ENCODE measurements at places on chromosomes 7 and 10. TPM values are rescaled to one million over a fixed set of nuclear protein-coding genes. Genes with fewer than 3 reads are reported as not detected.

The SLC13A1 gene
- not detected for total RNA-seq

The ATOH7 gene
- under 0.01 TPM for total RNA-seq

The ASAH2 gene
- total RNA-seq: 1.6 TPM

The KCNMA1 gene
- 16.3 TPM for total RNA-seq

The VTI1A gene
- 42.4 TPM for total RNA-seq

The IGFBP3 gene
- 7.8 TPM for total RNA-seq

The GRB10 gene
- 67.7 TPM for total RNA-seq

The FAM241B gene
- 4.6 TPM for total RNA-seq

The AS3MT gene
- 2.1 TPM for total RNA-seq

The LBX1 gene
- total RNA-seq: not detected

The ZNF518A gene
- total RNA-seq: 21.1 TPM

The ATRNL1 gene
- total RNA-seq: 0.53 TPM

The BTBD16 gene
- total RNA-seq: 0.26 TPM

The FBH1 gene
- total RNA-seq: 54.5 TPM

The SFMBT2 gene
- total RNA-seq: under 0.01 TPM

The HMX3 gene
- total RNA-seq: 0.13 TPM

The AKR1C4 gene
- not detected for total RNA-seq

The LRRC18 gene
- not detected for total RNA-seq

The ECHDC3 gene
- total RNA-seq: 10.0 TPM

The RPEL1 gene
- 0.13 TPM for total RNA-seq

The FGFBP3 gene
- 0.26 TPM for total RNA-seq

The EEPD1 gene
- 2.3 TPM for total RNA-seq

The LRRN3 gene
- total RNA-seq: not detected

The GSTO2 gene
- 29.2 TPM for total RNA-seq

The PNLIPRP2 gene
- total RNA-seq: not detected

The GJD4 gene
- total RNA-seq: not detected

The LIPJ gene
- not detected for total RNA-seq

The CPXM2 gene
- under 0.01 TPM for total RNA-seq

The SCART1 gene
- total RNA-seq: 1.1 TPM

The PRKG1 gene
- 0.26 TPM for total RNA-seq

The SORBS1 gene
- total RNA-seq: 0.13 TPM

The OR6B1 gene
- total RNA-seq: not detected

The CAV2 gene
- 150 TPM for total RNA-seq

The ANKRD30A gene
- not detected for total RNA-seq

The HOXA9 gene
- total RNA-seq: not detected

The MSMB gene
- 16.4 TPM for total RNA-seq

The NKX2-3 gene
- not detected for total RNA-seq

The FGL2 gene
- total RNA-seq: 0.53 TPM

The HOXA6 gene
- total RNA-seq: not detected

The DDIT4 gene
- 2,437 TPM for total RNA-seq

The NPFFR1 gene
- total RNA-seq: not detected

The TMEM209 gene
- 9.5 TPM for total RNA-seq

The UBN2 gene
- 5.8 TPM for total RNA-seq

The NUDT13 gene
- total RNA-seq: 0.64 TPM

The DRGX gene
- total RNA-seq: not detected

The FZD1 gene
- total RNA-seq: 4.1 TPM

The KCND2 gene
- under 0.01 TPM for total RNA-seq

The TMEM176A gene
- not detected for total RNA-seq

The SEMA3C gene
- 178 TPM for total RNA-seq

The UNC5B gene
- total RNA-seq: 36.6 TPM

The MEOX2 gene
- not detected for total RNA-seq

The ZNF467 gene
- 3.5 TPM for total RNA-seq

The UFSP1 gene
- total RNA-seq: 4.2 TPM

The CCDC7 gene
- total RNA-seq: 2.4 TPM

The EBF3 gene
- 0.26 TPM for total RNA-seq

The HDAC9 gene
- total RNA-seq: 12.1 TPM

The ABCB4 gene
- total RNA-seq: not detected

The XRCC2 gene
- total RNA-seq: 0.26 TPM
